ENCODE measurements at places on chromosomes 3 and 15.

GRCh38 chr3:66648975-66649374 is 148.2 kb upstream of the LRIG1 start:
- no peak for DNase-seq

DNA sequence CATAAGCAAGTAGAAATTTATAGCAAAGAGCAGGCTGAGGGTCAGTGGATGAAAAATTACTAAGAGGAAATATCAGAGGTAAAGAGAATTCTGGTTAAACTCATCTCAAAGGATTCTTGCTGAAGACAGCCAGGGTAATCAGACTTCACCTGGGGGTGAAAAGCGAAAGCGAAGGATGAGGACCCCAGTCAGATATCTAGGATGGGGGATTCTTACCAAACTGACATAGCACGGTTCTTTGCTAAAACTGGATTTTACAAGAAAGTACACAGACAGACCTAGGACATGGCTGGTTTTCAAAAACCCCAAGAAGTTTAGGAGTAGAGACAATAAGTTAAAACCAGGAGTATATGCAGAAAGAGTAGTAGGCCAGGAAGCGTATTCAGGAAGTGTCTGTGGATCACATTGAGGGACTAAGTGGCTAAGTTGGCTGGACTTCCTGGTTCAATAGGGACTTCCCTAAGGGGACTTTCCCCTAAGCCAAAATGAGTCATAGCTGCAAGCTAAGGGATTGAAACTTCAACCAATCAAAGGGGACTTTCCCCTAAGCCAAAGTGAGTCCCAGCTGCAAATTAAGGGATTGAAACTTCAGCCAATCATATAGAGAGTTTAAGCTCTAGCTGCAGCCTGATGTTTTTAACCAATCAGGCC is 2.4 kb upstream of the CFAP91 start:
- no peak for DNase-seq

- DNase-seq, result no peak
Measured at GRCh38 chr3:365268-365667, 168.7 kb downstream of the CHL1 start.

- DNase-seq, result no peak
Measured at GRCh38 chr3:144455841-144456440, 484.3 kb downstream of the DIPK2A start.

DNA sequence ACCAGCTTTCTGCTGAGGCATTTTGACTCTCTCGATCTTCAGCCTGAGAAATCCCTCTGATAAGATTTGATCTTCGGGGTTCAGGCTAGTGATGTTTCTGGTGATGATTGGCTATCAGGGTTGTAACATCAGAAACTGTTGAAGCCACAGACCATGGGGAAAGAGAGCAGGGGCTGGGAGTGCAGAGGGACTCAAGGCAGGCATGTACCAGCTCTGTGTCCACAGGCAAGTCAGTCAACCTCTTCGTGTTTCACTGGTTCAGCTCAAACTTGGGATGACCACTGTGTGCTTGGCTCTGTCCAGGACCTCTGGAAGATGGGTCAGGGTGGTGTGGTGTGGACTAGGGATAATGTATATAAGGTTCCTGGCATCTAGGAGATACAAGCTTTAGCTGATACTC is 116.5 kb downstream of the EEFSEC start:
- no peak for DNase-seq

- no peak for DNase-seq
Measured at GRCh38 chr15:48532946-48533345, 112.6 kb downstream of the FBN1 start.

DNA sequence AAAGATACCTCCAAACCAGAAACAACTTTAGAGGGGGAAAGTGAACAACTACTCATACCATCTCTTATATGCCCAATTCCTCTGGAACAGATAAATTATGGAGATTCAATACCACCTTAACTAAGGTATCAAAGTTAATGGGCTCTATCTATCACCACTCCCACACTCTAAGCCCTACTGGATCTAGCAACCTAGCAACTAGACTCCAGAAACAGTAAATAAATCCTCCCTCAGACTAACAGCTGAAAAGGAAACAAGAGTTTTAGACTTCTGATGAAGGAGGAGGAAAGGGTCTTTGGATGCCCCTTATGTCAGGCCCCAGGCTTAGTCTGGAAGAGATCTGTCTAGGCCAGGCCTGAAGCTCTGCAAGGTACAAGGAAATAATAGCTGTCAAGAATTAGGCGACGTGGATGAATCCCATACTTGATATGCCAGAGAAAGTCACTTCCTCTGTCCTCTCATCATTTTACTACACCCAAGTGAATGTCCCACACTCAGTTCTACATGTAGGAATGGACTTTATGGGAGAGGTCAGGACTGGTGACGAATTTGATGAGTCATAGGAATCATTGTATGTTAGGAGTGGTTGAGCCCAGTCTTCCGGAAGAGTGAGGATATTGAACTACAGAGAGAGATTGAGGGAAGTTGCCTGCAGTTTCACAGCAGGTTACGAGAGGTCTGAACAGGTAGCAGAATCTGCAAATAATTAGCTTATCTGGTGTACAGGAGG is 113.8 kb downstream of the AKAP13 start:
- DNase-seq, result no peak

DNA sequence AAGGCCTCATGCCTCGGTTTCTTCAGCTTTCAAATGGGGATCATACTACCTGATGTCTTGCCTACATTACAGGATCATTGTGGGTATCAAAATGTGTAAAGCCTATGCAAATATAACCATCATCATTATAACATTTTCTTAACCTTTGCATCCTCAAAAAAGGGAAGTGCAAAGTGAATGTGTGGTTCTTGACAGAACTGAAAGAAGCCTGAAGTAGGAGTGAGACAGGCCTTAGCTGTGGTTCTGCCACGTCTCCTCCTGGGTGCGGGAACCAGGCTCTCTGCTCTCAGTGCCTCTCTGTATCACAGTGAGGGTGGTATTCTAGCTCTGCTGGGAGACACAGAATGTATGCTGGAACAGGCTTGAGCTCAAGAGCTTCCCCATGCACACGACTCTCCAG is 316.9 kb upstream of the ICE2 start:
- no peak for DNase-seq

DNA sequence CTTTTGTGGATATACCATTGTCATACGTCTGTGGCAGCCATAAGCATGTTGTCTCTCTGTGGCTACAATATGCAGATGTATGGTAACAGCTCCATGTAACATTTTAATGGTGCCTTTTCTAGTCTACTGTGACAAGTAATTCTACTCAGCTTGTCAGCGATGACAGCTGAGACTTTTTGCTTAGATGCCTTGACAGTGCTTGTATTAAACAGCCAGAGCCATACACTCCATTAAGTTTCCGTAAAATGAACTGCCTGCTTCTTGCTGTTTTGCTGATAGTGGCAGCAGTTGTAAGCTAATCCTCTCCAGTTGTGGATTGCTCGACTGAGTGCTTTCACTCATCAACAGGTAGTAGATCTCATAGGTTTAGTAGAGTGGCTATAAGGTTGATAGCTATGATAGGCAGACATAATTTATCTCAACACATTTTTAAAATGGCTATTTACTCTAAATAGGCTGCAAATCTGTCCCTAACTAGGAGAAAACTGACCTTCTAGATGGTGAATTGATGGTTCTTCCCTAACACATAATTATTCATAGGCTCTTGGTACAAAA is 260.2 kb upstream of the NAALADL2 start:
- DNase-seq, result no peak

- no peak for DNase-seq
Measured at GRCh38 chr3:189964623-189965332, 155.9 kb downstream of the P3H2 start.

GRCh38 chr3:123046262-123047061 is 18.9 kb upstream of the SEMA5B start:
- no peak for DNase-seq

DNA sequence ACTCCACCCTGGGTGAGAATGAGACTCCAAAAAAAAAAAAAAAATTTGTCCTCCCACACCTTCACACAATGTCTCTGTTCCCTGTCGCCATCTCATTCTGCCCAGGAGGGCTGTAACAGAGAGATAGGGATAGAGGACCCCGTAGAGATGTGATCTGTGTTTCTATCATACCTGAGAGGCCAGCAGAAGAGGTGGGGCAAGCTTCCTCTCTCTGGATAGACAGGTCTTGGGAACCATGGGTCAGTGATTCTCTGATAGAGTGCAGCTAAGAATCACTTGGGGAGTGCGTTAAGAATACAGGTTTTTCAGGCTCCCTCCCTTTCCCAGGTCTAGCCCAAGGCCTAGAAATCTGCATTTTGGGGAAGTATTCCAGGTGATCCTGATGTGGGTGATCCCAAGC is 8.3 kb downstream of the CA12 start:
- no peak for DNase-seq

GRCh38 chr15:98286200-98286599 is 325.7 kb downstream of the ARRDC4 start:
- DNase-seq, result no peak

GRCh38 chr3:134132961-134133360 is 103.2 kb upstream of the SLCO2A1 start:
- DNase-seq, result no peak

- DNase-seq, result no peak
Measured at GRCh38 chr3:40206522-40206921, 103.0 kb upstream of the EIF1B start.

- no peak for DNase-seq
Measured at GRCh38 chr3:23450806-23451205, 247.7 kb downstream of the UBE2E2 start.

GRCh38 chr3:47890126-47890827 is 87.3 kb downstream of the DHX30 start:
- no peak for DNase-seq

GRCh38 chr3:190486908-190487607 is 26.8 kb upstream of the IL1RAP start:
- DNase-seq, result no peak

GRCh38 chr15:85474700-85475316 is 94.4 kb downstream of the AKAP13 start:
- DNase-seq, result no peak

- no peak for DNase-seq
Measured at GRCh38 chr3:129371041-129371826, 57.2 kb downstream of the EFCAB12 start.

DNA sequence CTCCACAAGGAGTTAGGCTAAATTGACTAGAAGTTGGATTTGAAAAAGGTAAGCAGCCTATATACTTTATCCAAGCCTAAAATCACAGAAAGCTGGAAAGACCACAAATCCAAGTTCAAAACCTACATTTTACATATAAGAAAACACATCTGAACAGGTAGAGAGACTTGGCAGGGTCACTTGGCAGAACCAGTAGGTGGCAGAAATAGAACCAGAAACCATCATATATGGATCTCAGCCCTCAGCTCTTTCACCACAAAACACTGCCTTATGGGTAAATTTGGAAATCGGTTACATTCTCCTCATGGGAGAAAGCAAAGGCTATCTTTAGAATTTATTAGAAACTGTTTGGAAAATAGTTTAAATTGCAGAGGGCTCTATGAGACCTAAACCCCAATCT is 44.2 kb downstream of the MKRN2 start:
- DNase-seq, result peak; percentile 18

GRCh38 chr3:62678841-62679240 is 196.4 kb downstream of the CADPS start:
- DNase-seq, result no peak

DNA sequence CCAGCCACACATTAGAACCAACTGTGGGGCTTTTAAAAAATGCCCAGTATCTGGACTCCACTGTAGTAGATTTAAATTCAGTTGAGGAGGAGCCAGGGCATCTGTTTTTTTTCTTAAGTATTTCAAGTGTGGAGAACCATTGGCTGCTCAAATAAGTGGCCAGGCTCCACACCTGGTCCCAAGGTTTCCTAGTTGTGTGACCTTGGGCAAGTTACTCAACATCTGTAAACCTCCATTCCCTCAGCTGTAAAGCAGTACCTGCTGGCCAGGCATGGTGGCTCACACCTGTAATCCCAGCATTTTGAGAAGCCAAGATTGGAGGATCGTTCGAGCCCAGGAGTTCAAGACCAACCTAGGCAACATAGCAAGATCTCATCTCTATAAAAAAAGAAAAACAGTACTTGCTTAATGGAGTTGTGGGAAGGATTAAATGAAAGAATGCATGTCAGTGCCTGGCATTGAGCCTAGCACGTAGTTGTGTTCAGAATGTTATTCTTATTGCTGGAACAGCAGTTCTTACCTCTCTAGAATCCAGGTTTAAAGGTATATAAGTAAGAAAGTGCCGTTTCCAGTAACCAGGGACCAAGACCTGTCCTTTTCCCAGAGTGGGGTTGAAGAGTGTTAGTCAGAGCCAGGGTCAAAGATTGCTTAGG is 2.0 kb downstream of the PPP1R14D start:
- no peak for DNase-seq

GRCh38 chr3:4688411-4688810 is 195.3 kb downstream of the ITPR1 start:
- peak; percentile 65 for DNase-seq

DNA sequence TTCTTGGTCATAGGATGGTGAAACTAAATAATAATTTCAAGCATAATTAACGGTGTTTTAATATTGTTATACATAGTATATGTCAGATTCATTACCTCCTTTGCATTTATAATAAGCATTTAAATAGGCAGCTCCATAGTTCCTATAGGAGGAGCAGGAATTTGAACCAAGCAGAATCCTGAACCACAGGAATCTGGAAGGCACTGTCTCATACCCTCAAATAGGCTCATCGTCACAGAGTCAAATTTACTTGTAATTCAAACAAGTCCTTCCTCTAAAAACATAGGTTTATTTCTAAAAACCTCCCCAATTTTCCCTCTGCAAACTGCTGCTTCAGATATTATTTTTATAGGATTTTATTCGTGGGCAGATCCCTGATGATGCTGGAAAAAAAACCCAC is 376.3 kb upstream of the ARHGEF26 start:
- no peak for DNase-seq

DNA sequence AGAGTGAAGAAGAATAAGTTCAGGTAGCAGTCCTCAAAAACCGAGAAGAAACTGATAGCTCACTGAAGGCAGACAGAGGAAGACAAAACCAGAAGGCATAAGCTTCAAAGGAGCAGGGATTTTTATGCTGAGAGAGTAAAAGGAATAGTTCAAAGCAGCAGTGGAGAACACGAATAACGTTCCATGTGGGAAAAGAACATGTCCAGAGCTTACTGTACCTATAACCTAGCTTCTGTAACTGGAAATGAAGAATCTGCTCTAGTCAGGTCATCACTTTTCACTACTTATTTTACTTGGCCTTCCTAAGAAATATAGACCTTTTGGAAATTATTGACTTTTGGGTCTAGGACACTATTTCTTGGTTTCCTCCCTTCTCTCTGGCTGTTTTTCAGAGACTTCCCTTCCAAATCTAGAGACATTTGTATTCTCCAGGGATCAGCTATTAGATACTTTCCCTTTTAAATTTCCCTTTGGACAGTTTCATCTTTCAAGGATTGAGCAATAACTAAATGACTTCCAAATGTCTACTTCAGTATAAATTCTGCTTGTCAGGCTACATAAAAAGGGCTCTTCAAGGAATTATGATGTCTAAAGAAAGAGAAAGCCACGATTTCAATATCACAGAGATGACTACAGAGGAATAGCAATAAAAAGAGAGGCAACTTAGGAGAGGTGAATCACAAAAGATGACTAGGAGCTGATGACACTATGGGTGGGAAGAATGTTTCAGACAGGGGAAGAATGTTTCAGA is 46.7 kb downstream of the UBE3A start:
- DNase-seq, result no peak

GRCh38 chr15:70013656-70014313 is 83.9 kb downstream of the TLE3 start:
- DNase-seq, result no peak

GRCh38 chr3:43997316-43997715 is 244.4 kb upstream of the TOPAZ1 start:
- no peak for DNase-seq

Measured in LNCaP clone FGC (cell line).